ENCODE measurements at places on chromosomes 3 and 15. TPM values are rescaled to one million over a fixed set of nuclear protein-coding genes. Genes with fewer than 3 reads are reported as not detected.

The CELSR3 gene
- 0.25 TPM for total RNA-seq

The FGF12 gene
- 118 TPM for total RNA-seq

DNA sequence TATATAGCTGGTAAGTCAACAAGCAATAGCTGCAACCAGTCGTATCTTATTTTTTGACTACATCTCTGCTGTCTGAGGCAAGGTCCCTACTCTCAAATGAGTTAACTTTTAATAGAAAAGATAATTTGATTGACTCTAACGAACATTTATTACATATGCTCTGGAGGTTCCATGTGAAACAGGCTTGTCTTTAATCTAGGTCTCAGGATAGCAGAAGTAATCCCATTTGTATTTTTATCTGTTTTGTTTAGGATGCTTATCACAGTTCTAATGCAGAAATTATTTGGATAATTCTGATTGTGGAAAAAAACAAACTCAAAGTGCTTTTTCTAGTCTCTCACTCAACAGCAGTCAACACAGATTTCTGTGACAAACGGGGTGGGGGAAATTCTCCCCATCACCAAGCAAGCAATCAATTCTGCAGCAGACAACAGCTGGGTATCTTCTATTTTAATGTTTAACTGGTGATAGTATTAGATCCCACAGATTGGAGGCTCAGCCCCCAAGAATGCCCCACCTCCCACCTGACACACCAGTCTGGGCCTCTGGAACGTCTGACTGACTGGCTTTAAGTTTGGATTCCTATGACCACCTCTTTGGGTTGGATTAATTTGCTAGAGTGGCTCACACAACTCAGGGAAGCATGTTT lies 58.8 kb downstream of the ITPR1 start:
- peak overlapping the region; percentile 66 for H3K27ac ChIP-seq
- DNase-seq, result no peak
- H3K4me3 ChIP-seq, result no peak overlapping the region
- H3K27me3 ChIP-seq, result no peaks in the 10 kb centered on the region
- peaks cover 5% of the 10 kb centered on the region for H3K4me1 ChIP-seq

DNA sequence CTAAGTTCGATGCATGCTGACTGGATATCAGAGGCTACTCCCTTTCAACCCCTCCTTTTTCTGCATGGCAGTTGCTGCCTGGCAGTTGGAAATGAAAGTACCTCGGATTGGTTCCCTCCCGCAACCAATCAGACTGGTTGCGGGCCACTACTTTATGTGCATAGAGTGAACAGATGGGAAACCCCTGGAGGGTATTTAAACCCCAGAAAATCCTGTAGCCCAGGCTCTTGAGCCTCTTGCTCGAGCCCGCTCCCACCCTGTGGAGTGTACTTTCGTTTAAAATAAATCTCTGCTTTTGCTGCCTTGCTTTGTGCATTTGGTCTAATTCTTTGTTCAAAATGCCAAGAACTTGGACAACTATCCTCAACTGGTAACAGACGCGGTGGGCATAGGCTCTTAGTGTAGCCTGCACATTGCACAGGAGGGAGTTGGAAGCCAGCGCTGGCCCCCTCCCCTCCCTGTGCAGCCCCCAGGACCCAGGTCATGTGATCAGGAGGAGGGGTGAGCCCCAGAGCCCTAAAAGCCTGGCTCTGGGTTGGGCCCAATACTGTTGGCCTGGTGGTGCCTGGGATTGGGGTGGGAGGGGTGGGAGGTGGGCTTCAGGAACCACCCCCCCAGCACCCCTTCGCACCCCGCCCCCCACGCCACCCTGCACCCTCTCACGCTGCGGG lies 26.8 kb downstream of the RHCG start:
- no peak overlapping the region for H3K27ac ChIP-seq
- peaks cover 12% of the 10 kb centered on the region for H3K27me3 ChIP-seq
- H3K4me1 ChIP-seq, result no peaks in the 10 kb centered on the region
- H3K4me3 ChIP-seq, result no peak overlapping the region

- H3K4me1 ChIP-seq, result peaks cover 40% of the 10 kb centered on the region
- H3K27me3 ChIP-seq, result no peaks in the 10 kb centered on the region
- DNase-seq, result no peak
- no peak overlapping the region for H3K4me3 ChIP-seq
These were observed 308.2 kb downstream of the PLCL2 start for GRCh38 chr3:17192995-17193394.

DNA sequence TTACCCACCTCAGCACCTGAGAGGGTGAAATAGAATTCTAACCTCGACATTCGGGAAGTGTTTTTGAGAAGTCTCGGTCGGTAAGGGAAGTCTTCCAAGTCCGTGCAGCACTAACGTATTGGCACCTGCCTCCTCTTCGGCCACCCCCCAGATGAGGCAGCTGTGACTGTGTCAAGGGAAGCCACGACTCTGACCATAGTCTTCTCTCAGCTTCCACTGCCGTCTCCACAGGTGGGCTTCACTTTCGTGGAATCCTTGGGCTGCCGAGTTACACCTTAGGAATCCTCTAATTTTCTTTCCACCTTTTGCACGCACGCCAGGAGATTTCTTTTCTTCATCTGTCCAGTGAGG lies 775 bp downstream of the CCNDBP1 start:
- H3K27ac ChIP-seq, result peak overlapping the region; percentile 82
- peak overlapping the region; percentile 88 for H3K4me3 ChIP-seq
- H3K4me1 ChIP-seq, result peaks cover 22% of the 10 kb centered on the region
- no peaks in the 10 kb centered on the region for H3K27me3 ChIP-seq

DNA sequence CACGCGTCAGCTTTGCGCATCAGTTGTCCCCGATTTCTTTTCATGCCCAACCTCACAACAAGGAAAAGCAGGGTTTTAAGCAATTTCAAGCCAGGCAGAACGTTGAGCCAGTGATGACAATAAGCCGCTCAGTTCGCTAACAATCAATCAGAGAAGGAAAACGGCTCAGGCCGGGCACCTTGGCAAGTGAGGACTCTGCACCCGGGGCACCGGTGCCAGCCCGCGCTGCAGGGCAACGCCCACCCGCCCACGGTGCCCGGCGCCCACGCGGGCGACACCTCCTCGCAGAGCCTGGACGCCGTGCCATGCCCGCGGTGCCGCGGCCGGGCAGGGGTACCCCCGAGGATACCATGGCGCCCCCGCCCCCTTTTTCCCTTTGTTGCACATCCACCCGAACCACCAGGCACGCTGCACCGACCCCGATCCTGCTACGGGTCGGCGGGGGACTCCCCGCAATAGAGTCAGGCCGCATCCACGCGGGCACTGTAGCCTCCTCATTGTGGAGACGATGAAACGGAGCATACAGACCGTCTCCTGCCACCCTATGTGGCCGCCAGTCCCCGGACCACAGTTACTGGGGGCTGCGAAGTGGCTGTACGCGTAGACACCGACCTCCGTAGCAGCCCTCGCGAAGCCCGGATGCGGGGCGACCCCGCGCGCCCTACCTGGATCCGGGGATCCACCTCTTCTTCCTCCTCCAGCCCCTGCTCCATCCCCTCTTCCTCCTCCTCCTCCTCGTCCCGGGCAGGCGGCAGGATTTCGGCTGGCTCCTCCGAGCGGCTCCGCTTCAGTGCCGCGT lies 581 bp downstream of the SH3BP5 start:
- no peaks in the 10 kb centered on the region for H3K27me3 ChIP-seq
- H3K4me3 ChIP-seq, result peak overlapping the region; percentile 87
- H3K27ac ChIP-seq, result peak overlapping the region; percentile 88
- H3K4me1 ChIP-seq, result peaks cover 3% of the 10 kb centered on the region
- H3K36me3 ChIP-seq, result no peaks in the 10 kb centered on the region

DNA sequence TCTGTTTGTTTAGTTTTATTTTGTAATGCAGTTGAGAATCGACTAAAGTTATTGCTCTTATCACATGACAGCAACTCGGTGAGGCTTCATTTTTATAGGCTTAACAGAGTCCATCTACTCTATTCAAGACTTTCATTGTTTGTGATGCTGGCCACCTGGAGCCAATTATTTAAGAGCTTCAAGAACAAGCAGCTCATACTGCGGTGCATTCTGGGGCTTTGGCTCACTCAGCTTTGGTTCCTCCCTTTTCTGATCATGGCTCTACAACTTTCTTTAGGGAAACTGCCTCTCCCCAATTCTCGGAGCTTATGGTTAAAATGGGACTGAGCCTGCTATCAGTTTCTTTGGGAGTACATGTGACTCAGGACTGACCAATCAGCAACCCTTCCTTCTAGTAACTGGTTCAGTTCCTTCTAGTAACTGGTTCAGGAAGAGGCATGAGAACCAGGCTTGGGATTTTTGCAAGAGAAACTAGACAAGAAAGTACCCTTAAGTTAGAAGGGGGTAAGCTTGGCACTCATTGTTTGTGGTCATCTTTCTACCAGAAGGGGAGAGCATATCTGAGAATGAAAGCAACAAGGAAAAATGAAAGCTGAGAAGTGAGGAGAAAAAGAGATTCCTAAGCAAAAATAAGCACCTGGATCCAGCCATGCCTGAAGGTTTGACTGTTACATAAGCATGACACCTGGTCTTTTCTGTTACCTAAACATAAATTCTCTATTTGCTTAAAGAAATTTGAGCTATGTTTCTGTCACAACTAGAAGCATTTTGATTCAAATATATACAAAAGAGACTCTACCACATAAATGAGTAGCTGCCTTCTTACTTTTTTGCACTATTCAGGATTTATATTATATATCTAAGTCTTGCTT lies 24.1 kb upstream of the ARHGEF3 start:
- no peak overlapping the region for H3K27ac ChIP-seq
- no peaks in the 10 kb centered on the region for H3K27me3 ChIP-seq
- DNase-seq, result no peak

GRCh38 chr3:24420224-24420623 lies 74.4 kb downstream of the THRB start:
- peaks cover 28% of the 10 kb centered on the region for H3K4me1 ChIP-seq
- H3K27ac ChIP-seq, result no peak overlapping the region
- DNase-seq, result no peak
- no peaks in the 10 kb centered on the region for H3K27me3 ChIP-seq
- no peaks in the 10 kb centered on the region for H3K36me3 ChIP-seq
- H3K4me3 ChIP-seq, result no peak overlapping the region

DNA sequence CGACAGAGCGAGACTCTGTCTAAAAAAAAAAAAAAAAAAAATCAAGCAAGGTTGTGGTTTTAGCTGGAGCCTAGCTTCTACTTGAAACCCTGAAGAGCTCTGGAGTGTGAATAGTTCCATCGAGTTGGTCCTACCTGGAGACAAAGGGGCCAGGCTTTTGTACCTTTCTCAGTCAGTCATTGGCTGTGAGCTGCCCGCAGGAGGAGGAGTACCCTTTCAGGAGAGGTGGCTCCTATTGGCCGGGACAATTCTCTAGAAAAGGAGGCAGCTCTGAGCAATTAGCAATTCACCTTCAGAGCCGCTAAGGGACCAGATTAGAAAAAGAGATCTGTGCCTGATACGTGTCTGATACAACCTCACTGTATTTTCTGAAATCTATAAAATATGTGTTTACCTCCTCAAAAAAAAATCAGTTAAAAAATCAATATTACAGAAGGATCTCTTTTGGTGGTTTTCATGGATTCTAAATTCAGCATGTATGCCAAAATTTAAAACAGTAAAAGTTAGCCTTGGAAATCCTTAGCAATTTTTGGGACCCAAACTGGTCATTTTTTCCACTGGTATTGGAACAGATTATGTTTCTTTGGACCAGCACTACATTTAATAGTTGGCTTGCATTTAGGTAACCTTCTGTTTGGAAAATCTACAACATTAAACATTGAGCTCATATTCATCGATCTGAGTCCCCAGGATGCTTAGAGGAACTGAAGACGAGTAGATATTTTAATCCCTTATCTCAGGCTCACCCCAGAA lies 29.7 kb upstream of the PDCD6IP start:
- no peak overlapping the region for H3K4me3 ChIP-seq
- no peaks in the 10 kb centered on the region for H3K36me3 ChIP-seq
- H3K4me1 ChIP-seq, result no peaks in the 10 kb centered on the region
- no peak overlapping the region for H3K27ac ChIP-seq
- no peaks in the 10 kb centered on the region for H3K27me3 ChIP-seq

- DNase-seq, result peak; percentile 9
- no peak overlapping the region for H3K4me3 ChIP-seq
- H3K36me3 ChIP-seq, result peaks cover 88% of the 10 kb centered on the region
These were observed 16.3 kb downstream of the PLXNB1 start for GRCh38 chr3:48413611-48414010.

- no peaks in the 10 kb centered on the region for H3K27me3 ChIP-seq
- no peak overlapping the region for H3K27ac ChIP-seq
- DNase-seq, result no peak
- no peaks in the 10 kb centered on the region for H3K4me1 ChIP-seq
- no peak overlapping the region for H3K4me3 ChIP-seq
These were observed 33.0 kb downstream of the GNB5 start for GRCh38 chr15:52158084-52158765.
